ENCODE measurements at places on chromosomes 16 and 17.

GRCh38 chr17:26962255-26963162, 331.4 kb upstream of the WSB1 start:
- DNase-seq: no peak

DNA sequence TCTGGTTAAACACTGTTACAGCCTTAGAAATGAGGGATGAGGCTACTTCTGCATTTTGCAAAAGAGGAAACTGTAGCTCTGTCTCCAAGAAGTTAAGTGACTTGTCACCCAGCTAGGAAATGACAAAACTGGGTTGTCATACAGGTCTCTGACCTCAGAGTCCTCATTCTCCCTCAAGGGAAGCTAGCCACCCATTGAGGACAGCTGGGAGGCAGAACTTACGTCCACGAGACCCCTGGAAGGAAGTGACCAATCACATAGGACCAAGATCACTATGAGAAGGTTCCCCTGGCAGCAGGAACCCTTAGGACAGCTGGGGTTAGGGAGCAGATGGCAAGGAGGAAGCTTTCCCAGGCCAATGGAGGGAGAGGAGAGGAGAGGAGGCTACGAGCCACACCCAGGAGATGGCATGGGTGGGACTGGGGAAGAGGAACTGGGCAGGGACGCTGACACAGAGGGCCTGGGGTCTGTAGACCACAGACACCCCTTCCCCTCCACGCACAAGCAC, 11.2 kb downstream of the METTL22 start:
- no peak for DNase-seq

- no peak for DNase-seq
Observed at GRCh38 chr17:21297026-21297520, 12.6 kb downstream of the MAP2K3 start.

DNA sequence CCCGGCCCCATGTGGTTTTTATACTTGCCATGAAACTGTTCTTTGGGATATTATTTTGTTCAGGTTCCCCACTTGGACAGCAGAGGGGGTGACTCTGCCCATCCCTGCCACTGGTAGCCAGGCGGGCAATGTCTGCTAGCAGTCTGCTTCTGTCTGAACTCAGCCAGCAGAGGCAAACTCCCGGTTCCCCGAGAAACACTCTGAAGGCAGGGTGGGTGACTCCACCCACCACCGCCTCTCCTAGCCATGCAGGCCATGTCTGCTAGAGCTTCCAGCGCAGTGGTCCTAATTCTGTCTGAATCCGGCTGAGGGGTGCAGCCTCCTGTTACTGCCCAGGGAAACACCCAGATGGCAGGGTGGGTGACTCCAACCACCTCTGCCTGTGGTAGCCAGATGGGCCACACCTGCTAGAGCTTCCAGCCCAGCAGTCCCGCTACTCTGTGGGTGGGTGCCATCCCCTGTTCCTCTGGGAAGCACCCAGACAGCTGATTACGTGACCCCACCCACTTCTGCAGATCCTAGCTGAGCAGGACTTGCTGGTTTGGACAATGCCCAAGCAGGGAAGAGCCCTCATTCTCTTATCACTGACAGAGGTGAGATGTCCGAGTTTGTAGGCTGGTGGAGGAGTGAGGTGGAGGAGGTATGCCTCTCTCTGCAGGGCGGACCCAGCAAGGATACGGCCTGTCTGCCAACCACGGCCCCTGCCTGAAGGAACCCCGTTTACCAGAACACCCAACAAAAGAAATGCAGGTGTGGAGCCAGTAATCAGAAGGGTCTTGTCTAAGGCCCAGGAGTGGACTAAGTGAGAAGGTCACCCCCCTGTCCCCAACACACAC, 22.4 kb downstream of the NLRP1 start:
- DNase-seq: no peak

- no peak for DNase-seq
Observed at GRCh38 chr17:45946841-45947256, 52.2 kb upstream of the STH start.

DNA sequence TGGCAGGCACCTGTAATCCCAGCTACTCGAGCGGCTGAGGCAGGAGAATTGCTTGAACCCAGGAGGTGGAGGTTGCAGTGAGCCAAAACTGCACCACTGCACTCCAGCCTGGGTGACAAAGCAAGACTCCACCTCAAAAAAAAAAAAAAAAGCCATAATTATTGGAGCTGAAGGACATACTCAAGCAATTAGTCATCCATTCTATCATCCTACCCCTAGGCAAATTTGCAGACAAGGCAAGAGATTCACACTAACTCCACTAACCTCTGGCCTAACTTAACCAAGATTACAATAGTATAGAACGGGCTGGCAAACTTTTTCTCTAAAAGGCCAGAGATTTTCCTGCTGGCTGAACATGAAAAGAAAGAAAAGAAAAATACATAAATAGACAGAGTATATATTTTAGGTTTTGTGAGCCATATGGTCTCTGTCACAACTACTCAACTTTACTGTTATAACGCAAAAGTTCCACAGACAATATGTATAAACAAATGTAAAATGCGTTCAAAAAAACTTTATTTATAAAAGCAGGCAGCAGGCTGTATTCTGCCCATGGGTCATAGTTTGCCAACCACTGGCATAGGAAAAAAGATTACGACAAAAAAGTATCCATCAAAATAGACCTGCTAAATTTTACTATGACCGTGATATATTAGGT, 29.7 kb downstream of the BRIP1 start:
- DNase-seq: no peak

DNA sequence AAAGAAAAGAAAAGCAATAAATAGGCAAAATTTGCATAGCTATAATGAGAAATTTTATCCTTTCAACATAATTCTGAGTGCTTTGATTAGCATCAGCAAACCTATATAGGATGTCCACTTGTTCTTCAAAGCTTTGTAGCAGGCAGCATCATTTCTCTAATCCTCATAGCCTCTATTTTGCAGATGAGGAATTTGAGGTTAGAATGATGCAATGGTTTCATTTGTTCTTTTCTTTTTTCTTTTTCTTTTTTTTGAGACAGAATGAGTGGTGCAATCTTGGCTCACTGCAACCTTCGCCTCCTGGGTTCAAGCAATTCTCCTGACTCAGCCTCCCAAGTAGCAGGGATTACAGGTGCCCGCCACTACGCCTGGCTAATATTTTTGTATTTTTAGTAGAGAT, 594.4 kb downstream of the TOX3 start:
- DNase-seq: no peak

DNA sequence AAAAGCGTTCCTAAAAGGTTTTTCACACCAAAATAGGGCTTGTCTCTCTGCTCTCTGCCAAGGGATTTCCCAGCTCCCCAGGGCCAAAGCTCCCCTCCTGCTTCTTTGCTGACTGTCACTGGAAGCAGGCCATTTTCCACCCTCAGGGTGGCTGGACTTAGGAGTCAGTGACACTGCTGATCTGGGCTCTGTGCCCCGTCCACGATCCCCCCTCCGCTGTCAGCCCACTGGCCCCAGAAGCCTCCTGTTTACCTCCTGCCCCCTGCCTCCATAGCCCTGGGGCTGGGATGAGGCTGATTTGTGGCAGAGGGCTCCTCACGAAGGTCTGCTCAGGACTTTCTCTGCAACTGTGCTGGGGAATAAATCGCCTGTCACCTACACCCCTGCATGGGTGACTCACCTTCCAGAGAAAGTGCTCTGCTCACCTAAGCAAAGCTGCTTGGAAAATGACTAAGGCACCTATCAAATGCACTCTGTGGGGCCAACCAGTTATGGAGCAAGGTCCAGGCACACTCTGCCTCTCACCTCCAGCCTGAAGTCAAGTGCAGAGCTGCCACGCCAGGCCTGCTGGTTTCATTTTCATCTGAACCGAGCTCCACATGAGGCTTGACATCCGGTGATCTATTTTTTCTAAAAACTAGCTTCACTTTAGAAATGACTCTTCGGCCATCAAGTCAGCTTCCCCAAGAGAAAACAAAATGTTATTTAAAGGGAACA, 4.9 kb downstream of the MAP3K14 start:
- DNase-seq: peak; percentile 50

All from activated CD8-positive, alpha-beta memory T cell treated with anti-CD3 and anti-CD28 coated beads for 48 hours (primary cell).